ENCODE measurements at places on chromosomes 1 and 21.

DNA sequence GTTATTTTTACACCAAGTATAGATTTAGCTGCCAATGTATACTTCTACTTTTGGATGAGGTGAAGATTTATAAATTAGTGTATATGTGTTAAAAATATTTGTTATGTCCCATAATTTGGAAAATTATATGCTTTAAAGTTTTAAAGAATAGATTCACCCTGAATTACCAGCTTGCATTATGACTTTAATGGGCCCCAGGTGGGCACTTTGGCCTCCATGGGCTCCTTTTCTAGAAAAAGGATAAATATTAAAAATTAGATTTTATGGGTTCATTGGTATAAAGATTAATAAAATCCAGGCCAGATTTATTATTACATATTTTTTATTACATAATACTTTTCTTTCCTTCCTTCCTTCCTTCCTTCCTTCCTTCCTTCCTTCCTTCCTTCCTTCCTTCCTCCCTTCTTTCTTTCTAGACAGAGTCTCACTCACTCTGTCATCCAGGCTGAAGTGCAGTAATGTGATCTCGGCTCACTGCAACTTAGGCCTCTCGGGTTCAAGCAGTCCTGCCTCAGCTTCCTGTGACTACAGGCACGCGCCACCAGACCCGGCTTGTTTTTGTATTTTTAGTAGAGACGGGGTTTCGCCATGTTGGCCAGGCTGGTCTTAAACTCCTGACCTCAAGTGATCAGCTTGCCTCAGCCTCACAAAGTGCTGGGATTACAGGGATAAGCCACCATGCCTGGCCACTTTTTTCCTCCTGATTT is 21.9 kb downstream of the KMO start:
- no peak for DNase-seq

GRCh38 chr1:160768295-160768657 is 27.7 kb upstream of the LY9 start:
- DNase-seq = no peak

DNA sequence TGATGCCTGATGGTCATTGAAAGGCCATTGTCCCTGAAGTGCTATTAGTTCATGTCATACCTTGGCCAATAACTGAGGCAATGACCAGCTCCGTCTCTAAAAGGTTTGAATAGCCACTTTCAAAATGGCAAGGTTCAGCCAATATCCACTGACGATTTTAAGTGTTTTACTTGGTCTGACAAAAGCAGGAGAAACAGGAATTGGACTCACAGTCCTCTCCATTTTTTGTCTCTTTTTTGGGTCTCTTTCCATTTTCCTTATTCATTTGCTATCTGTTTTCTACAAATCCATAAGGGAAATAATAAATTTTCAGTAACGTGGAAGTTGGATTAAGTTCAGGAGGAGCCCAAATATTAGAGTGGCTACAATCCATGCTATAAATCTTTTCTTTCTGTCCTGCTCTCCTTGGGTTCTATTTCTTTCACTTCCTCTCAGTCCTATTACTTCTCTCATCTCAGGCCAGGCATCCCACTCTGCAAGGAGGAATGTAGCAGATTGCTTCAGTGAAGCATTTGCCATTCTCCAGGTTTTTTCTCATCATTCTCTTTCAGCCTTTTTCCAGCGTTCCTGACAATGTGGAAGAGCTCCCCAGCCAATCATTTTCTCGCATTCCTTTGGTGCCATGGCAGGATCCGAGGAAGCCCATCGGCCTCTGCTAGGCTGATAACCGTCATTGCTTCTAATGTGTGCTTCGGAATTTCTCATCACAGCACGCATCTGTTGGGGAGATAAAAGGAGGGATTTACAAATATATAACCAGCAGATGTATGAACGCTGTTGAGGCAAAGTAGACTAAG is 414.5 kb downstream of the ADGRL2 start:
- DNase-seq = no peak

DNA sequence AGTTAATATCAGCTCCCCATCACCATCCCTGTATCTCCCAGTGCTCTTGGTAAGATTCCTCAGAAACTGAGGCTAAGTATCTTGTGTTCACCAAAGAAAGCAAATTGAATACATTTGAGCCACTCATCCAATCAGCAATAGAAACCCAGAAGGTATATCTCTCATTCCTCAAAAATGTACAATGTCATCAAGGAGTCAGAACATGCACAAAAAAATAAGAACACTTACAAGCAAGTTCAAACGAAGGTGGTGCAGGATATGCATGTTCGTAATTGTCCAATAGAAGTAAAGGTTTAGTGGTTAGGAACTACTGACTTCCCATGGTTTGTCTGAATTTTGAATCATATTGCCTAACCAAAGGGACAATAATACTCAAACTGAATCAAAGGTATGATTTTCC is 24.3 kb downstream of the RXRG start:
- no peak for DNase-seq

- DNase-seq = no peak
These were observed 304.9 kb upstream of the USP24 start for GRCh38 chr1:55519937-55520683.

GRCh38 chr1:25727635-25728286 is 72.2 kb upstream of the SELENON start:
- no peak for DNase-seq

DNA sequence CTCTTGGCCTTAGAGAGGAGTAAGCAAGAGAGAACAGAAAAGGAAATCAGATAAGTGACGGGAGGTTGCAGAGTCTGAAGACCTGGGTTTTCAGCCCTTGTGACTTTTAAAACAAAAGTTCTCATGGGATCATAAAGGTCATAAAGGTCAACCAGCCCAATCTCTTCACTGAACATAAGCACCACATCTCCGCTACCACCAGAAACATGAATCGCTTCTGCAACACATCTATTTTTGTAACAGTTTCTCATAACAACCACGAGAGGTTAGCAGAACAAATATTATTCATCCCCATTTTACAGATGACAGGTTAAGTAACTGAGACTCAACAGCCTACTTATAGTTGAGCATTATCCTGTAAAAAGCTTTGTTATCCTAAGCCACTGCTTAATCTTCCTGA is 5.9 kb downstream of the TRAPPC3 start:
- DNase-seq = no peak

DNA sequence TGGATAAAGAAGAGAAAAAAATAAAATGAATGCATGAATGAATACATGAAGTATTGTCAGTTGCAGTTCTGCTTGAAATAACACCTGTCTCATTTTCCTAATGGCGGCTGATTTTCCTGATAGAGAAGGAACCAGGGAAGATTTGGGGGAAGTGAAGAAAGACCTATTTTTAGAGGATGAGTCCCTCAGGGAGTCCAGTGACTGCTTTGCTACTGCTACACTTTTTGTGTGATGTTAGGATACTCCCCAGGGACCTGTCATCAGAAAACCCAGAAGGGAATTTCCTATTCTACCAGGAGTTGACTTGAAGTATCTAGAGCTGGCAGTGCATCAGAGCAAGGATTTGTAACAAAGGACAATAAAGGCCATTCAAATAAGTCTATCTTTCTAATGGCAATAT is 114.8 kb downstream of the MAB21L3 start:
- no peak for DNase-seq

Measured in thoracic aorta (tissue), 2 donors.